Activated CD4-positive, alpha-beta T cell treated with anti-CD3 and anti-CD28 coated beads, Interleukin-10, Interleukin-2, amounts not matched to agents 100 ng/mL and 50 ng/mL, durations not matched to agents 16 hours and 8 hours (primary cell): ENCODE measurements at places on chromosomes 11 and 22.

DNA sequence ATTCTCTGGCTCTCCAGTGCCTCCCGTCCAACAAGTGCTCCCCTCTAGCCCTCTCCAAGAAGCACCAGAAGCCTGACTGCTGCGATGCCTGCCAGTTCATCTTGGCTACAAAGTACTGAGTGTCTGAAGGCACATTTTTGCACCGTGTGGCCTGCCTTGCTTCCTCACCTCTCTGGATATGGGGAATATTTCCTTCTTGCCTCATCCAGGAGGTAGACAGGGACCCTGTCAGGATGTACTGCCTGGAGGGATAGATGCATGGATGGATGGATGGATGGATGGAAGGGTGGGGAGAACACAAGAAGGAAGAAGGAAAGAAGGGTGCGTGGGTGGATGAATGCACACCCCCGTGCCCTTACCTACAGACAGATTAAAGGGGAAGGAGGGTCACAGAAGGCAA, 27.6 kb downstream of the KCTD17 start:
- no peak for DNase-seq

DNA sequence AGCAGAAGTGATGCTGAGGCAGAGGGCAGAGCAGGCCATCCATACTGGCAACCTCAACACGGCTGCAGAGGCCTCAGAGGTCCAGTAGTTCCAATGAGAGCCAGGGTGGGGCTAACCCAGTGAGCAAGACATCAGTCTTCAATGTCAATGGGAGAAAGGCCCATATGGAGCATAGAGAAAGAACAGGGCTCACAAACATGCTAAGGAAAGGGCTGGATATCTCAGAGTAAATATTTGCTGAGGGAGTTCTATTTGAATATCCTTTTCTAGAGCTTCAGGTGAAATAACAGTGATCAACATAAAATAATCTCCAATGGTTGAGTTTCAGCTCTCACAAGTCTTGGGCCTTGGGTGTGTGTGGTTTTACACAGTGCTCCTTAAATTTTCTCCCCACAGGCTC, 50.8 kb upstream of the CCDC90B start:
- no peak for DNase-seq

DNA sequence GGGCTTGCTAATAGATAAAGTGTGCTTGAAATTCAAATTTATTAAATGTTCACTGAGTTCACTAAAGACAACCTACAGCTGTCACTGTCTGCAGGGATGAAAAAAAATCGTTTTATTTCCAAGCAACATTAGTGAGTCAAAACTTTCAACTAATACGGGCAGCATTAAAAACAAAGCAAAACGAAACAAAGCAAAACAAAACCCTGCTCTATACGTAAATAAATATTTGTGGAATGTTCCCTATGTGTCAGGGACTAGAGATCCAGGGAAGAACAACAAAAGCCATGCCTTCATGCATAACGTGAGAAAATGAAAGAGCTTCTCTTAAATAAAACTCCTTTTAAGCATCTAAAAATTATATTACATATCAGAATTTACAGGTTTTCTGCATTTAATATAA, 553 bp downstream of the NAALAD2 start:
- DNase-seq, result no peak

GRCh38 chr22:30040499-30041260, 39.6 kb upstream of the HORMAD2 start:
- DNase-seq, result no peak

DNA sequence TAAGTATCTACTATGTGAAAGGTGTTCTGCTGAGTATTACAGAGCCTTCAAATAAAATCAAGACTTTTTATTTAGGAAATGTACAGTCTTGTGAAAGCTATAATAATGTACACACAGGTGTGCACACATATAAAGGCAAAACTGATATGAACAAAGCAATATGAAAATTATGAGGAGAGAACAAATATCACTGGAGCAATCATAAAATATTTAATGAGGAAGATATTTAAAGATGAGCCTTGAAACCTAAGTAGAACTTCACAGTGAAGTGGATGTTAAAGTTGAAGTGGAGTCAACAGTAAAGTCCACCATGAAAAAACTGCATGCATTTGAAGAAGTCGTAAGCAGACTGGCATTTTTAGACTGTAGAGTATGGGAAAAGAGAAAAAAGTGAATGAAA, 18.5 kb downstream of the OR51F1 start:
- no peak for DNase-seq
